ENCODE measurements at places on chromosomes 5 and 9. TPM values are rescaled to one million over a fixed set of nuclear protein-coding genes. Genes with fewer than 3 reads are reported as not detected.

Gene MORN5
- not detected for polyA plus RNA-seq

GRCh38 chr9:93624431-93624834 is 48.0 kb downstream of the PHF2 start:
- H3K27ac ChIP-seq = no peak overlapping the region
- no peak for DNase-seq
- no peaks in the 10 kb centered on the region for H3K27me3 ChIP-seq
- peaks cover 8% of the 10 kb centered on the region for H3K36me3 ChIP-seq
- no peak overlapping the region for H3K4me3 ChIP-seq

Gene PCDHB12
- not detected for polyA plus RNA-seq

Gene GRM6
- polyA plus RNA-seq = not detected

- no peak overlapping the region for H3K4me3 ChIP-seq
- no peaks in the 10 kb centered on the region for H3K27me3 ChIP-seq
- H3K4me1 ChIP-seq = no peaks in the 10 kb centered on the region
- DNase-seq = no peak
These were observed 121.8 kb upstream of the ELL2 start for GRCh38 chr5:96083361-96083881.

Gene PCDH1
- 43.9 TPM for polyA plus RNA-seq

- H3K4me1 ChIP-seq = no peaks in the 10 kb centered on the region
- H3K36me3 ChIP-seq = no peaks in the 10 kb centered on the region
- no peaks in the 10 kb centered on the region for H3K27me3 ChIP-seq
- H3K27ac ChIP-seq = no peak overlapping the region
These were observed 497.0 kb upstream of the DAP start for GRCh38 chr5:11258001-11258400.

- H3K36me3 ChIP-seq = peaks cover 20% of the 10 kb centered on the region
- DNase-seq = no peak
- no peak overlapping the region for H3K27ac ChIP-seq
- H3K27me3 ChIP-seq = no peaks in the 10 kb centered on the region
These were observed 14.1 kb downstream of the SEMA4D start for GRCh38 chr9:89483592-89484474.

Gene MACIR
- polyA plus RNA-seq = 9.8 TPM

GRCh38 chr9:14314929-14315874 is 1.3 kb upstream of the NFIB start:
- DNase-seq = peak; percentile 83
- no peaks in the 10 kb centered on the region for H3K36me3 ChIP-seq
- no peaks in the 10 kb centered on the region for H3K27me3 ChIP-seq
- H3K4me3 ChIP-seq = peak overlapping the region; percentile 64
- H3K27ac ChIP-seq = peak overlapping the region; percentile 97

- DNase-seq = no peak
- H3K27me3 ChIP-seq = no peaks in the 10 kb centered on the region
- H3K36me3 ChIP-seq = no peaks in the 10 kb centered on the region
- no peak overlapping the region for H3K27ac ChIP-seq
- no peak overlapping the region for H3K4me3 ChIP-seq
These were observed 39.8 kb downstream of the STARD4 start for GRCh38 chr5:111472579-111472978.

Gene TRIM7
- 2.1 TPM for polyA plus RNA-seq

DNA sequence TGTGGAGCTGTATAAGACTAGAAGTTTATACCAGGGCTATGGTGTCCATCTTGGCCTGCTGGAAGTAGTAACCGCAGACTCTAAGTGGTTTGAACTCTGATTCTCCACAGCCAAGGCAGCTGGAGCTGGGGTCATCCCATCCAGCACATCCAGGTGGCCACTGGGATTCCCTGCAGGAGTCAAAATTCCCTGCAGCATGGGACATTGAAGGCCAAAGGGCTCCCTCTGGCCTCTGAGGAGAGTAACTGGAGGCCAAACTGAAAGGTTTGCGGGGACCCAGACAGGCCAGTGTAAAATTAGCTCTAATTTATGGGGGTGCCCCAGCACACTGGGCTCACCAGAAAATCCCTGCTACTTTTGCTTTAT is 12.2 kb upstream of the PRXL2C start:
- no peaks in the 10 kb centered on the region for H3K36me3 ChIP-seq
- no peaks in the 10 kb centered on the region for H3K27me3 ChIP-seq
- no peak overlapping the region for H3K4me3 ChIP-seq
- H3K27ac ChIP-seq = no peak overlapping the region

Gene CACFD1
- polyA plus RNA-seq = 31.4 TPM

GRCh38 chr5:57538341-57538955 is 55.8 kb upstream of the ACTBL2 start:
- no peaks in the 10 kb centered on the region for H3K4me1 ChIP-seq
- H3K27ac ChIP-seq = no peak overlapping the region
- no peaks in the 10 kb centered on the region for H3K36me3 ChIP-seq
- DNase-seq = no peak
- no peaks in the 10 kb centered on the region for H3K27me3 ChIP-seq

DNA sequence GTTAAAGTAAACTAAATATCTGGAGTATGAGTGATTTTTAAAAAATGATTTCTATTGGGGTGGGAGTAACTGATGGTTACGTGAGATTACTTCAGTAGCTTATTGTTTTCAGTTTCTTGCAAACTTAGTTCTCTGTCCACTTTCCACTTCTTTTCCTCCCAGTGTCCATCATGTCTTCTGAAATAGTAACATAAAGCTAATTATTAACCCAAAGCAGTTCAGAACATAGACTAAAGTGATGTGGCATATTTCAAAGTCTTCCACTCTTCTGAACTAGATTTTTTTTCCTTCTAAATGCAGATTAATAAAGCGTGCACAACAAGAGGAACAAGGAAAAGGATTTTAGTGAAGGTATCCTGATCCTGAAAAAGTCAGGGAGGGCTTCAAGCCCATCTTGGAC is 114.1 kb downstream of the MAN2A1 start:
- no peak overlapping the region for H3K27ac ChIP-seq
- no peaks in the 10 kb centered on the region for H3K36me3 ChIP-seq
- DNase-seq = peak; percentile 17
- no peaks in the 10 kb centered on the region for H3K27me3 ChIP-seq

DNA sequence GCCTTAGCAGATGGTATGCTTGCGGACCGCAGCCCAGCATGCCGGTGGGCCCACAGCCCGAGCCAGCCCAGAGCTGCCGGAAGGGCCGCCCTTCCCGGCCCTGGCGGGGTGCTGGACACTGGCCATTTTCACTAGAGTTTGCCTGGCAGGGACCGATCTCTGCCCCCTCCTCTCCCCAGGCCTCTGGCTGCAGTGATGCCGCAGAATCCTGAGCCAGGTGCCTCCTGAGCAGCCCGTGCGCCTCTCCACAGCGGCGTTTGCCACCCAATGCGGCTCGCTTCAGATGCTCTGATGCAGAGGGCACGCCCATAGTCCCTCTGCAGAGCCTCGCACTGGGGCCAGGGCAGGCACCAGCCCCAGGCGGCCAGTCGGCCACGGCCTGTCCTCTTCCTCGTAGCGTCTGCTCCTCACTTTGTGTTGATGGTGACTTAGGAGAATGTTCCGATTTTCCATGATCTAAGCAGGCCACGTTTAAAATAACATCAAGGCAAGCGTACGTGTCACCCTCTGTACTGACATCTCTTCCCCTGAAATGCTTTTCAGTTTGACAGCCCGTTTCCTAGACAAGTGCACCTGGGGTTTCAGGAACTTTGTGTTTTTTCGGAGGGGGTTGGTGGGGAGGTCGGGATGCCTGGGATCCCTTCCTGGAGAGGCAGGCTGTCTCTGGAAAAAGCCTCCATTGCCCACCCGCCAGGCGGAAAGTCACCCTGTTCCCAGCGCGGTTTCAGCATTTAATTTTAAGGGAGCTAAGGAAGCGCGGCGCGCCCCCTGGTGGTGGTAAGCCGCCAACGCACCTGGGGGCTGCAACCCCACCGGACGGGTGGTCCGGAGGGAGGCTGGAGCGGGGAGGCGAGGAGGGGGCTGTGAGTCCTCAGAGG is 29.8 kb upstream of the HMCN2 start:
- H3K27me3 ChIP-seq = no peaks in the 10 kb centered on the region
- peak; percentile 31 for DNase-seq
- H3K4me1 ChIP-seq = no peaks in the 10 kb centered on the region
- peaks cover 25% of the 10 kb centered on the region for H3K36me3 ChIP-seq
- H3K27ac ChIP-seq = no peak overlapping the region

DNA sequence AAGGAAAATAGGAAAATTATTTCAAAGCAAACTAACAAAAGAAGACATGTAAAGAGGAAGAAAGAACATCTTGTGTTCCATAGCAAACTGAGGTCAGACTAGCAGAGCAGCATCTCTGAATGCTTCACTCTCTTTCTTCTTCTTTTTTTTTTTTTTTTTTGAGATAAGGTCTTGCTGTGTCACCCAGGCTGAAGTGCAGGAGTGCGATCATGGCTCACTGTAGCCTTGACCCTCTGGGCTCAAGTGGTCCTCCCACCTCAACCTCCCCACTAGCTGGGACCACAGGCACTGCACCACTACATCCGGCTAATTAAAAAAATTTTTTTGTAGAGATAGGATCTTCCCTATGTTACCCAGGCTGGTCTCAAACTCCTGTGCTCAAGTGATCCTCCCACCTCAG is 36.6 kb downstream of the MELK start:
- H3K27me3 ChIP-seq = no peaks in the 10 kb centered on the region
- H3K4me1 ChIP-seq = no peaks in the 10 kb centered on the region
- H3K27ac ChIP-seq = no peak overlapping the region
- peaks cover 6% of the 10 kb centered on the region for H3K36me3 ChIP-seq
- DNase-seq = no peak

- no peaks in the 10 kb centered on the region for H3K4me1 ChIP-seq
- H3K27me3 ChIP-seq = peaks cover 2% of the 10 kb centered on the region
- DNase-seq = peak; percentile 35
- peak overlapping the region; percentile 25 for H3K27ac ChIP-seq
- no peaks in the 10 kb centered on the region for H3K36me3 ChIP-seq
These were observed 2.0 kb downstream of the GLIS3 start for GRCh38 chr9:4297786-4298254.

Gene CCL19
- polyA plus RNA-seq = not detected

Gene FBXL7
- polyA plus RNA-seq = 4.2 TPM

Gene PCDHGA9
- polyA plus RNA-seq = 0.75 TPM

Gene TJP2
- 191 TPM for polyA plus RNA-seq

DNA sequence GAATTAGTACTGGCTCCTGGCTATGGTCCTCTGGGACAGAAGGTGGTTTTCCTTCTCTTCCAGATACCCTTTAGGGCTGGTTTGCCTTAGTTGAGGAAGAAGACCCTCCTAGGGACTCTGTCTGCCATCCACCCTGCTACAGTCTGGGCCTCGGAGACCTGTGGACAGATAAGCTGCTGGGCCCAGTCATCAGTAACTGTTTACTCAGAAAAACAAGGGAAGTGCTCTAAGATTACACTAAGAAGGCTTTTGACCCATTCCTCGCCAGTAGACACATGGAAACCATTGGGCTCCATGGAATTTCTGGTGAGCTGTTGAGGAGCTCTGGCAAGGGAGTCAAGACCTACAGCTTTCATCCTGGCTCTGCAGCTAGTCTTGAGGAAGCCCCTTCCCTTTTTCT is 31.2 kb downstream of the LARP1 start:
- H3K36me3 ChIP-seq = peaks cover 37% of the 10 kb centered on the region
- H3K4me3 ChIP-seq = no peak overlapping the region
- H3K4me1 ChIP-seq = peaks cover 28% of the 10 kb centered on the region
- no peak overlapping the region for H3K27ac ChIP-seq
- no peaks in the 10 kb centered on the region for H3K27me3 ChIP-seq

Gene TMEM174
- not detected for polyA plus RNA-seq

- no peaks in the 10 kb centered on the region for H3K27me3 ChIP-seq
- H3K36me3 ChIP-seq = no peaks in the 10 kb centered on the region
- no peak overlapping the region for H3K27ac ChIP-seq
- DNase-seq = no peak
- H3K4me1 ChIP-seq = no peaks in the 10 kb centered on the region
These were observed 32.6 kb downstream of the GABRB2 start for GRCh38 chr5:161513942-161514341.

DNA sequence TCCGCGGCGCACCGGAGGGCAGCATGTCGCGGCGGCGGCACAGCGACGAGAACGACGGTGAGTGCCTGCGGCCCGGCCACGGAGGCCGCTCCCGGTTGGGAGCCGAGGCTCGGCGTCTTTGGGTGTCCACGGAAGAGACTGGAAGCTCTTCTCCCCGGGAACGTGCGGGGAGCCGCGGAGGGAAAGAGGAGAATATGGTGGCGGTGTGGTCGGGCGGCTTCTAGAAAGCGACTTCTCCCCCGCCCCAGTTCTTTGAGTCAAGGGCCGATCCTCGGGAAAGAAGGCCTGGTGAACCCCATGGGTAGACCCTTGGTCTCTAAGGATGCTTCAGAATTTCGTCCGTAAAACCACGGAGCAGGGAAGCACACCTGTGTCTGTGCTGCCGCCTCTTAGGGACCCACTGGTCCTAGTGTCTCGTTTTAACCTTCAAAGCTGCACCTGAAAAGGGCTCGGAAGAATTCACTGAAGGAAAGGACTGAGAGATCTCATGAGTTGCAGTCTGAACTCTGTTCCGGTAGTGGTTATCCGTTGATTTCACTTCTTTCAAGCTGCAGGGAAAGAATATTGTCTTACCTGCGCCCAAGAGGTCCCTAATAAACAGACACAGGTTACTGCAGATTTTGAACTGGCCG is 354 bp downstream of the NCBP1 start:
- peak overlapping the region; percentile 100 for H3K27ac ChIP-seq
- H3K36me3 ChIP-seq = peaks cover 3% of the 10 kb centered on the region
- no peak for DNase-seq
- H3K27me3 ChIP-seq = no peaks in the 10 kb centered on the region
- H3K4me1 ChIP-seq = peaks cover 4% of the 10 kb centered on the region

DNA sequence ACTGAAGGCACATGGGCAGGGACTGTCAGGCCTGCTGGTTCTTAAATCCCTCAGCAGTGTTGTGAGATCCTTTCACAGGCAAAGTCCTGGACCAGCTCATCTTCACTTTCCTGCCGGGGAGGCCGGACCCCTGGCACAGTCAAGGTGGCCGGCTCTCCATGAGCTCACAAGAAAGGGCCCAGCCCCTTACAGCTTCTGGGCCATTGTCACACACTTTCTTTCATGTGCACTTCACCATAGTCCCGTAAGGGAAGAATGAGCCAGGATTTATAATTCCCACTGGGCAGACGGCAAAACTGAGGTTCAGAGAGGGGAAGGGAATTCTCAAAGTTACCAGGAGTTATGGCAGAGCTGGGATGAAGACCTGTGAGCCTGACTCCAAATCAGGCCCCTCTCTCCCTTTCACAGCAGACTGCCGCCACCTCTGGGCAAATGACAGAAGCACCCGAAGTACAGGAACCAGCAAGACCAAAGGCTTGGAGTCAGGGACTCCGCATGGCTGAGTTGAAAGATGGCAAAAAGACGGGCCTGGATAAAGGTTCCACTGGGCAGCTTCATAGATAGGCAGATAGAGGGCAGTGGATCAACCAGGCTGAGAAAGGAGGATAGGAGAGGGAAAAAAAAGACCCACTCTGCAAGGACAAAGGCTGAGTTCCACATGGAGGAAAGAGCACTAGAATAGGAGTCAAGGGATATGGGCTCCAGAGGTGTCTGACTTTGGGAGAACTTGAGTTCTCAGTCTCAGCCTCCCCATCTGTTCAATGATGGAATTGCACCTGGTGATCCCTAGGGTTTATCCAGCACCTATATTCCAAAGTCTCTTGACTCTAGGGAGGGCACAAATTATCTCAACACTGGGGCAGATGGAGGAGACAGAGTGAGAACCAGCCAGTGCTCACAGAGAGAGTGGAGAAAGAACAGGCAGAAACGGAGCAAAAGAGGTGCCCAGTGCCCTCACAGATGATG is 128.7 kb downstream of the PAX5 start:
- no peak overlapping the region for H3K27ac ChIP-seq
- DNase-seq = no peak
- H3K4me3 ChIP-seq = no peak overlapping the region
- H3K27me3 ChIP-seq = no peaks in the 10 kb centered on the region

Data from small intestine (tissue), 16 donors.